ENCODE measurements at places on chromosomes 7 and 10. TPM values are rescaled to one million over a fixed set of nuclear protein-coding genes. Genes with fewer than 3 reads are reported as not detected.

DNA sequence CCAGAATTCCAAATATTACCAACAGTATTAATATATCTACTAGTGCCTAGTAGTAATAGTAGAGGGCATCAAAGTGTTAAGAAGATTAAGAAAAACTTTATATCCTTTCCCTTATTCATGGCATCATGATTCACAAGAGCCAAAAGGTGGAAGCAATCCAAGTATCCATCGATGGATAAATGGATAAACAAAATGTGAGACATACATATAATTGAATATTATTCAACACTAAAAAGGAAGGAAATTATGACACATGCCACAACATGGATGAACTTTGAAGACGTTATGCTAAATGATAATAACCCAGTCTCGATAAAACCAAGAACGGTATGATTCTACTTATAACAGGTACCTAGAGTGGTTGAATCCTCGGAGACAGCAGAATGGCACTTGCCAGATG lies 23.1 kb downstream of the CDCA7L start:
- no peaks in the 10 kb centered on the region for H3K36me3 ChIP-seq
- H3K27ac ChIP-seq, result no peak overlapping the region
- H3K4me3 ChIP-seq, result no peak overlapping the region
- no peaks in the 10 kb centered on the region for H3K4me1 ChIP-seq

- H3K36me3 ChIP-seq, result peaks cover 20% of the 10 kb centered on the region
- peak within 1 kb of the TSS; percentile 87 for H3K4me3 ChIP-seq
- peak within 1 kb of the TSS; percentile 85 for H3K27ac ChIP-seq
- H3K4me1 ChIP-seq, result peaks cover 24% of the 10 kb centered on the region
- no peaks in the 10 kb centered on the region for H3K27me3 ChIP-seq
Measured at GRCh38 chr7:6636741-6637543, at the start of gene ZNF316. TSS of gene ZNF316 (plus strand) at chr7:6637318. CDS start at chr7:6642410, 5,092 bp downstream.

GRCh38 chr10:62171791-62172190 lies 96.9 kb downstream of the RTKN2 start:
- no peak for DNase-seq
- H3K4me1 ChIP-seq, result no peaks in the 10 kb centered on the region
- H3K36me3 ChIP-seq, result no peaks in the 10 kb centered on the region
- no peak overlapping the region for H3K27ac ChIP-seq
- H3K27me3 ChIP-seq, result no peaks in the 10 kb centered on the region

The UMAD1 gene
- total RNA-seq, result 12.4 TPM

DNA sequence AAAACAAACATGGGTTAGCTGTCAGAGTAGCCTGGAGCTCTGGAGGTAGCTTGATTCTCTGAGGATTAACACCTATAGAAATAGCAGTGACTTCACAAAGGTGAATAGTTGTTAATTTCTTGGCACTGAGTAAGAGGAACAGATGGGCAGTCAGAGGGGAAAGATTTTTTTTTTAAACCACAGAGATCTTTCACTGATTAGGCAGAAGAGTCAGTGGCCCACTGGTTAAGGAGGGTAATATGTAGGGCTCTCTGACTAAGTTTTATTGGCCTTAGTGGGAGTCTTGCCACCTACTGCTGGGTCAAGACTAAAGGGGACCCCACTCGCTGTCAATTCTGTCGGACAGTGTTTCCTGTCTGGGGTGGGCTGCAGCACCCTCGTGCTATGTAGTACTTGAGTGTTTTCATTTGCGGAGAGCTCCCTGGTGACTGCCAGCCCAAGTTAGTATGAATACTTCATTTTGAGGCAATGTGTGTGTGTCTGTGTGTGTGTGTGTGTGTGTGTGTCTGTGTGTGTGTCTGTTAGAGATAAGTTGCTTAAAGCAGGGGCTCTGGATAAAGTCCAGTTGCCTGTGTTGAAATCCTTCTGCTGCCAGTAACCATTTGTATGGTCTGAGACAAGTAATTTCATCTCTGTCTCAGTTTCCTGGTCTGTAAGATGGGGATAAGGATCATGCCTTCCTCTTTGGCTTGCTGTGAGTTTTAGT lies 145.2 kb downstream of the ARID5B start:
- no peak overlapping the region for H3K4me3 ChIP-seq
- H3K27me3 ChIP-seq, result no peaks in the 10 kb centered on the region
- H3K4me1 ChIP-seq, result peaks cover 69% of the 10 kb centered on the region
- H3K27ac ChIP-seq, result peak overlapping the region; percentile 97
- DNase-seq, result no peak

GRCh38 chr10:11875494-11876281 lies 52.5 kb downstream of the PROSER2 start:
- H3K27ac ChIP-seq, result peak overlapping the region; percentile 89
- peak; percentile 89 for DNase-seq
- H3K36me3 ChIP-seq, result no peaks in the 10 kb centered on the region
- H3K27me3 ChIP-seq, result no peaks in the 10 kb centered on the region
- H3K4me1 ChIP-seq, result peaks cover 42% of the 10 kb centered on the region

The PRKCQ gene
- 0.51 TPM for total RNA-seq

The ENTPD7 gene
- total RNA-seq, result 9.6 TPM

The TMEM236 gene
- total RNA-seq, result 0.11 TPM

The DYNC1I1 gene
- total RNA-seq, result 6.7 TPM

GRCh38 chr7:42946627-42946950 lies 14.4 kb downstream of the MRPL32 start:
- no peaks in the 10 kb centered on the region for H3K36me3 ChIP-seq
- H3K27me3 ChIP-seq, result no peaks in the 10 kb centered on the region
- no peak overlapping the region for H3K27ac ChIP-seq
- no peak for DNase-seq
- H3K4me1 ChIP-seq, result no peaks in the 10 kb centered on the region

GRCh38 chr10:16195178-16195769 lies 241.5 kb upstream of the PTER start:
- DNase-seq, result no peak
- H3K27ac ChIP-seq, result no peak overlapping the region
- H3K36me3 ChIP-seq, result no peaks in the 10 kb centered on the region
- no peaks in the 10 kb centered on the region for H3K4me1 ChIP-seq
- H3K4me3 ChIP-seq, result no peak overlapping the region
